ENCODE measurements at places on chromosomes 1 and 21.

DNA sequence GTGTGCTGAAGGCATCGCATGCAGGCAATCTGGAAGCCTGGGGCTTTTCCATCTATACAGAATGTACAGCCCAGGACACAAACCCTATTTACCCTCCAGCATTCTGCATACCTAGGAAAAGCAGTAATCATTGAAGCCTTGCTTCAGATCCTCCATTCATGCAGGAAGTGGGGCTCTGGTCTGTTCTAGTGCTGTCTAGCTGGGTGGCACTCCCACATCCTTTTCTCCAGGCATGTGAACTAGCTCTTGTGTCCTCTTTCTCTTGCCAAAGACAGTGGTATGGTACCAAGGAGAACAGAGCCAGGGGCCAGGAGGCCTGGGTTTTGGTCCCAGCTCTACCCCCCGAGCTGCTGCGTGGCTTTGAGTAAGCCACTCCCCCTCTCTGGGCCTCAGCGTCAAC, 21.7 kb downstream of the LRP8 start:
- no peak for DNase-seq

GRCh38 chr1:107357376-107357775, 216.5 kb downstream of the NTNG1 start:
- DNase-seq = no peak

DNA sequence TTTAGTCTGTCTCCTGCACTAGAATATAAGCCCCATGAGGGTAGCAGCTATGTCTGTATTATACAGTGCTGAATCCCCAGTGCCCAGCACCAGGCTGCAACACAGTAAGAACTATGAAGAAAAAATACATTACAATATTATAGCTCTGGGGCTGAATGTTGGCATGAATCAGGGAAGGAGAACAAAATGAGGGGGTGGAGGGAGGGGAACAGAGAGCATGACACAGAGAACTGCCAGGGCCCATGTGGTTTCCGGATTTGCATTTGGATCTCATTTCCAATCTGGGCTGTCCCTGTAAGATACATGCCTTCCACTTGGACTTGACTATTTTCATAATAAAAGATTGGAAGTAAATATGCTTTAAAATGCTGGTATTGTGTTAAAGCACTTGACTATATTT, 35.8 kb downstream of the C1orf198 start:
- peak; percentile 46 for DNase-seq

GRCh38 chr21:45859762-45860357, 121.7 kb upstream of the COL6A1 start:
- DNase-seq = no peak

- no peak for DNase-seq
Observed at GRCh38 chr1:116554924-116555323, 15.9 kb downstream of the CD58 start.

DNA sequence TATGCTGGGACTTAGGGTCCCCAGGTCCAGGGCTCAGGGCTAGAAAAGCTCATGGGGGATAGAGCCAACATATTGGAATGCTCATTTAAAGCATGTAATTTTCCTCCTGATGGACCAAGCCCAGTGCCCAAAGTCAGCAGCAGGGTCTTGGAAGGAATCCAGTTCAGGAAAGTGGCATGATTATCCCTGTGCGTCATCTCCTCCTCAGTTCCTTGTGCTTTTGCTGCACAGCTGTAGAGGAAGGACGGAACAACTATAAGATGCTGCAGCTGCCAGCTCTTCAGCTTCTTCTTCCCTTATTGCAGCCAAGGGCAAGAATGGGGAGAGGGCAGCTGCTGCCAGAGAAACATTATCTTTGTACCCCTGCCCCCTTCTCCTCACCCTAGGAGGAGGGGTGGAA, 58.4 kb downstream of the OVGP1 start:
- no peak for DNase-seq

DNA sequence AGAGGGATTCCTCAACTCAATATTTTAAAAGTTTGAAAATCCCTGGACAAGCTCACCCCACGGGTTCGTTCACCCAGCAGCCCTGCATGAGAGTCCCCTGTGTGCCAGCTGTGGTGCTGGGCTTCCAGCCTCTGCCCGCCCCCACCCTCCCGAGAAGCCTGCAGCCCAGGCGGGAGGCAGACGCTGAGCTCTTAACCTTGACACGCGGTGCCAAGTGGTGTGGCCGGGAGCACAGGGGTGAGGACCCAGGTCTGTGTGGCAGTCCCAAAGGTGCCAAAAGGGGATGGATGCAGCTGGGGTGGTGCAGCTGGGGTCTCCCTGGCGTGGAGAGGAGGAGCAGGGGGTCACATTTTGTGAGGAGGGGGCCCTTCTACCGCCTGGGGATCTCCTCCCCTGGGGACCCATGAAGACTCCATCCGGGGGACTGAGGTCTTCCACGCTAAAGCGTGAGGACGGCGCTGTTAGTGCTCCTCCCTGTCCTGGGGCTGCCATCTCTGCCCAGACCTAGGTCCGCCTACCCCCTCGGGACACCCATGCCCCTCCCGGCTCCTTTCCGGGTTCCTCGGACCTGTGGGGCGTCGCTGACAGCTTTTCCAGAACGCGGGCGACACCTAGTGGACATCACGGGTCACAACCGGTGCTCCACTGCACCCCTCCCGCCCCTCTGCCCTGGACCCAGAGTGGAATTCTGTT, 12.9 kb downstream of the PLA2G2F start:
- peak; percentile 87 for DNase-seq

DNA sequence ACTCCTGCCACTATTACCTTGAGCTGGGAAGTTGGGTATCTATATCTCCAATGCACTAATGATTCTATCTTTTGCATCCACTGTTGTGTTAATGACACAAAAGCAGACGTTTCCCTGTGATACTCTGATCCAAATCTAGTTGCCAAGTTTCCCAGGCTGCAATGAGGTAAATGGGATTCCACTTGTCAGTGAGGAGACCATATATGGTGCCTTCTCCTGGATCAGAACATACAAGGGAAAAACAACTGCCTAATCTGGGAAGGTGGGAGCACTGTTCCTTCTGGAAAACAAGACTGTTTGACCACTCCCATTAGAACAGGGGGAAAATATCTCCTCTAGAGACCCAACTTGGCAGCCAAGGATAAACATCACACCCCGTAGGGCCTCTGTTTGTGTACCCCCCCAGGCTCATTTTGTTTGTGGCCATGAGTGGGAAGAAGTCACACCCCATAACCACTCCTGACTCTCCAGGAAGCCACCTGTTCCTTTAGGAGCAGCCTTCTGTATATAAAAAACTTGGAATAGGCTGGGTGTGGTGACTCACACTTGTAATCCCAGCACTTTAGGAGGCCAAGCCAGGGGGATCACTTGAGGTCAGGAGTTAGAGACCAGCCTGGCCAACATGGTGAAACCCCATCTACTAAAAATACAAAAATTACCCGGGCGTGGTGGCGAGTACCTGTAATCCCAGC, 28.5 kb upstream of the SLC6A9 start:
- peak; percentile 18 for DNase-seq

DNA sequence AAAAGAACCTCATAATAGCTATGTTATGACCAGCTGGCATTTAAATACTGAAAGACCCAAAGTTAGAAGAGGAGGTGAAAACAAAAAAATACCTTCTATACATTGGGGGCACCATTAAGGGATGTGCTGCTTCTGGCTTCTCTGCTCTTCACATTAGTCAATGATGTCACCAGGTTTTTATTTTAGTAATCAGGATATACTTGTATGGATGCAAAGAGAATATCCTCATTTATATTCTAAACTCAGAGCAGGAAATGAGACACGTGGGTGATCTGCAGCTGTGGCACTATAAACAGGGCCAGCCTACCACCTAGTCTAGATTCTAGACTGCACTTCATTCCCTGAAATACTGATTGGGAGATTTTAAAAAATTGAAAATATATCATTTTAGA, 51.2 kb downstream of the WLS start:
- DNase-seq = no peak

DNA sequence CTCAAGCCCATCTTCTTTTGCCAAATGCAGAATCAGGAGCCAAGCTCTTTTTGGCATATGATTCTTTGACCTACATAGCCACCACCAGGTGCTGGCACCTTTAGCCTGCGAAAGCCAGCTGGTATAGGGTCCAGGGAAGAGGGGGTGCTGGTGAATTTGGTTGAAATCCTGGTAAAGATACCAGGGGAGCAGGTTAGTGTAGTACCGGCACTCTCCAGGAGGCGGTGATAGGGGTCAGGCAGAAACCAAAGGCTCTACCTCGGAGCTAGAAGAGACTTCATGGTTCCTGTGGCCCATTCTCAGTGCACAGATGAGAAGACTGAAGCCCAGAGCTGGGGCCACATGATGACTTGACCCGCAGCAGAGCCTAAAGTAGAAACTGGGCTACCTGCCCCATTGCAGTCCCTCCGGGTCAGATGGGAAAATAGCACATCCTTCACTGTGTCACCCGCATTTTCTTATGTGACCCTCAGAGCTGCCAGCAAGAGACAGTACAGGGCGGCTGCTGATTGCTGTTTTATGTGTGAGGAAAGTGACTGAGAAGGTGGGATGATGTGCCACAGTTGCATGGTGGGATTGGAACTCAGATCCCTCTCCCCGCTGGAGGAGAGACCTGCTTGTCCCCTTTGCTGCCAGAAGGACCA, 36.0 kb upstream of the IL19 start:
- DNase-seq = peak; percentile 66

DNA sequence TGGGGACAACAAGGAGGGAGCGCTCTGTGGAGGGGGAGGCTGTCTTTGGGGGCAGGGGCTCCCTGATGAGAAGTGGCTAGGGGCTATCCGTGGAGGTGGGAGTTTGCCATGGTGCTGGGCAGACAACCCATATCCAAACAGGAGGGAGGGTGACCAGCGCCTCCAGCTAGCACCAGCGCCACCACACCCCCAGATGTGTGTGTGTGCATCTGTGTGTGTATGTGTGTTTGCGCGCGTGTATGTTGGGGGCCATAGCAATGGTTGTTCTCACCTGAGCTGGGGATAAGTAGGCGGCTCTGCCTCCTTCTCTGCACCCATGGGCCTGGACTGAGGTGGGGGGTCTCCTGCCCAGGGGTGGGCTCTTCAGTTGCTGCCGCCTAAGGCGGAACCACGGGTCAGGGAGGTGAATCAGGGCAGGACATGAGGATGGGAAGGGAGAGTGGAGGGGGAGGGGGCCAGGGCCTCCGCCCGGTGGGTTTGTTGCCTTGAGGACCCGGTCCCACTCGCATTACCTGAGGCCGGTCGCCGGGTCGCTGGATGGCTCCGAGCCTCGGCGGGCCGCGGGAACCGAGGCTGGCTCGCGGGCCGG, 345 bp downstream of the HPCAL4 start:
- no peak for DNase-seq

DNA sequence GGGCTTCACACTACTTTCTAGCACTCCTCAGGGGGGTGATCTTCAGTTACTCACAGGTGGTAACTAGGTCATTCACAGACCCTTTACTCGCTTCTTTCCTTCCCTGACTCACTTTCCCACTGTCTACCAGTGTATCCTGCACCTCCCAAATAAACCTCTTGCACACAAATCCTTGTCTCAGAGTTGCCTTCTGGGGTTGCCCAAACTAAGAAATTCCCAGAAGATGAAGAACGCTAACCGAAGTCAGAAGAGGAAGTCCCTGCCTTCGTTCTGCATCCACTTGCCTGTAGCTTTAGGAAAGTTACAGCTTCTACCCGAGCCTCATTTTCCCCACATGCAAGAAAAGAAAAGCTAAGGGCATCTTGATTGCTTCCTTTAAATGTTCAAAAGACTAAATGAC, 11.9 kb upstream of the PADI4 start:
- DNase-seq = no peak

DNA sequence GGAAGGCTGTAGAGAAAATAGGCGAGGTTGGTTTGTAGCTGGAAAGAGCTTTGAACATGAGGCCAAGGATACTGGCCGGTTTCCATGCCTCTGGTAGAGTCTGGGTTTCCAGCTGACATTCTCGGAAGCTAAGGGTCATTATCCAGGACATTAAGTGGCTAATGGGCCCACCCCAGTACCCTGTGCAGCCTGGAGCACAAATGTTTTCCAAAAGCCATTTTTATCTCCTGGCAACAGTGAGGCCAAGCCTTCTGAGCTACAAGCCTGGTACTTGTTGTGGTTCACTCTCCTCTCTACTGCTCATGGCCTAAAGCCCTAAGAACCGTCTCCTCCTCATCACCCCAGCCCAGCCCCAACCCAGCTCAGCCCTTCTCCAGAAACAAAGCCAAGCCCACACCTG, 122.9 kb downstream of the DMRTA2 start:
- no peak for DNase-seq

DNA sequence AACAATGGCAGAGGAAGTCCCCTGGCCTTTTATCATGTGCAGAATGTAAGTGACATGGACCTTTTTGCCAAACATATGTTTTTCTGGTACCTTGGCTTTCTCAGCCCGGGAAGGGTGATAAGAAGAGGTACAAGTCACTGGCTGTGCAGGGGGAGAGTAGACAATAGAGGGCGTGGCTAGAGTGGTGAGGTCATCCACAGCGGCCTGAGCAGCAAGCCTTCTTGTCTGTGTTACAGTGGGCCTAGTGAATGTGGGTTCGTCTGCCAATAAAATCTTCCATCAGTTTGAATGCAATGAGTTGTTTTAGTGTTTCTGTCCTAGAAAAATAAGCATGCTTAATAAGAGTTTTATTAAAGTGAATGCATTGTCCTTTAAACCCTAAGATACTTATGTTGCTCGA, 59.0 kb upstream of the PGD start:
- peak; percentile 66 for DNase-seq

DNA sequence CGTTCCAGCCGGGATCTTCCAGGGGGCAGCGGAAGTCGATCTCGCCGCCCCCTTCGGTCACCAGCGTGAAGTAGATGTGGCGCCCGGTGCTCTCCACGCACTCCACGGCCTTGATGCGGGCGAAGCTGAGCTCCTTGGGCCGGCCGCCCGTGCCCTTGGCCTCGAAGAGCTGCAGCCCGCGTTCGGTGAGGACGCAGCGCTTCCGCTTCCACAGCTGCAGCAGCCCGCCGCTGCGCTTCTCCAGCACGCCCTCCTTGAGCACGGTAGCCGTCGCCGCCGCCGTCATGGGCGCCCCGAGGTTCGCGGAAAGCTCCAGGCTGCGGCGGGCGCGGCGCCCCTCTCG, 516 bp downstream of the PHLDA3 start:
- DNase-seq = no peak

DNA sequence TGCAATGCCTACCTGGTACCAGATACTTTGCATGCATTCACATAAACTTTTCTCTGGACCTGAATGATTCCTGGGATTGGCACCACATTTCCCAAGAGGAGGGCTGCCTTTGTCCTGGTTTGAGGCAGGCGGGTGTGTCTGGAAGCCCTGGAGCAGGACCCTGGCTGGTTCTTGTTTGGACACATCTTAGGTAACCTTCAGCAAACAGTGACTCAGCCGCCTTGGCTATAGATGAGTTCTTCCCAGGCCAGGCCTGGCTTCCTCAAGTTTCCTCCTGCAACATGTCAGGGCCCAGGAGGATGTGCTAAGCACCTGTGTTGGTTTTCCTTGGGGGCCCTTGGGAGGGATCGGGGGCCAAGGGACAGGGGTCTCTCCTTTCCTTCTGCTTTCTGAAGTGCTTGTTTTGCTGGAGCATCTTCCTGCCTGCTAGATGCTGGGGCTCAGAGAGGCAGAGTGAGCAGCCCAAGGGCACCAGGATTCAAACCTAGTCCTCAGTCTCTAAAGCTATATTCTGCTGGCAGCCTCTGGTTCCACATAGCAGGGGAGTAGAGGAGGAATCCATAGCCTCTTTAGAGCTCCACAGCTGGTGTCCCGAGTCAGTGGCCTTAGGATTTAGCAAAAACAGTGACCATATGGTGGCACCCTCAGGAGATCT, 38.2 kb downstream of the PAX7 start:
- peak; percentile 56 for DNase-seq

Data from NCI-H82 (cell line).